ENCODE measurements at places on chromosomes 3 and 15.

GRCh38 chr3:54193093-54193492, 70.7 kb downstream of the CACNA2D3 start:
- no peak for DNase-seq
- H3K4me3 ChIP-seq: no peak overlapping the region
- no peak overlapping the region for H3K27ac ChIP-seq
- no peaks in the 10 kb centered on the region for H3K36me3 ChIP-seq

- no peak overlapping the region for H3K27ac ChIP-seq
- H3K36me3 ChIP-seq: no peaks in the 10 kb centered on the region
- DNase-seq: no peak
- no peaks in the 10 kb centered on the region for H3K27me3 ChIP-seq
Observed at GRCh38 chr3:124621498-124621897, 108.8 kb upstream of the UMPS start.

DNA sequence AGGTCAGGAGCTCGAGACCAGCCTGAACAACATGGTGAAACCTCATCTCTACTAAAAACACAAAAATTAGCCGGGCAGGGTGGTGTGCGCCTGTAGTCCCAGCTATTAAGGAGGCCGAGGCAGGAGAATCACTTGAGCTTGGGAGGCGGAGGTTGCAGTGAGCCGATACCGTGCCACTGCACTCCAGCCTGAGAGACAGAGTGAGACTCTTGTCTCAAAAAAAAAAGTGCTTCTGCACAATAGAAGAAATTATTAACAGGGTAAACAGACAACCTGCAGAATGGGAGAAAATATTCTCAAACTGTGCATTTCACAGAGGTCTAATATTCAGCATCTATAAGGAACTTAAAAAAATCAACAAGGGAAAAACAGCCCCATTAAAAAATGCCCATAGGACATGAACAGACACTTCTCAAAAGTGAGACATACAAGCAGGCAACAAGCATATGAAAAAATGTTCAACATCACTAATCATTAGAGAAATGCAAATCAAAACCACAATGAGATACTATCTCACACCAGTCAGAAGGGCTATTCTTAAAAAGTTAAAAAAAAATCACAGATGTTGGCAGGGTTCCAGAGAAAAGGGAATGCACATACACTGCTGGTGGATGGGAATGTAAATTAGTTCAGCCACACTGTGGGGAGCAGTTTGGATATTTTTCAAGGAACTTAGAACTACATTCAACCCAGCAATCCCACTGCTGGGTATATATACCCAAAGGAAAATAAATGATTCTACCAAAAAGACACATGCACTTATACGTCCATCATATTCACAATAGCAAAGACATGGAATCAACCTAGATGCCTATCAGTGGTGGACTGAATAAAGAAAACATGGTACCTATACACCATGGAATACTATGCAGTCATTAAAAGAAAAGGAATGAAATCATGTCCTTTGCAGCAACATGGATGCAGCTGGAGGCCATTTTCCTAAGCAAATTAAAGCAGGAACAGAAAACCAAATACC, 75.5 kb downstream of the MSL2 start:
- no peak overlapping the region for H3K4me3 ChIP-seq
- H3K27me3 ChIP-seq: no peaks in the 10 kb centered on the region
- no peak overlapping the region for H3K27ac ChIP-seq

GRCh38 chr15:73493922-73494321, 51.0 kb downstream of the REC114 start:
- H3K4me3 ChIP-seq: no peak overlapping the region
- H3K36me3 ChIP-seq: no peaks in the 10 kb centered on the region
- H3K27me3 ChIP-seq: no peaks in the 10 kb centered on the region
- no peak for DNase-seq
